Cerebellar nuclear complex (tissue), 1 donor: ENCODE measurements at places on chromosomes 4 and X.

- DNase-seq = no peak
Measured at GRCh38 chrX:2654436-2655340, 36.4 kb upstream of the CD99 start.

- DNase-seq = no peak
Measured at GRCh38 chr4:119053245-119053644, 82.4 kb upstream of the MYOZ2 start.

DNA sequence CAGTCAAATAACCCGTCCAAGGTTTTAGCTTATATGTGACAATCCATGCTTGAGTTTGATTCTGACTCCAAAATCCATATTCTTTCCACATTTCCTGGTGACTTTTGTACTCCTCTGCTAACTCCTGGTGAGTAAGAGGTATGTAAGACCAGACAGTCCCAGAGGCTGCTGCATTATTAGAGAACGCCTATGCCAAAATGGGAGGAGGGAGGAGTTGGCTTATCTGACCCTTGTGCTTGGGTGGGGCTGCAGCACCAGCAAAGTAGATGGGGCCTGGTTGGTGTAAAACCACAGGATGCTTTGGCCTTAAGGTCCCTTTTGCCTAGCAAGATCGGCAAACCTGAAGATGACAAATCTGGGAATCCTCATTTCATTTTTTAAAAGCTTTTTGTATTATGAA is 9.1 kb upstream of the RNF212 start:
- no peak for DNase-seq

DNA sequence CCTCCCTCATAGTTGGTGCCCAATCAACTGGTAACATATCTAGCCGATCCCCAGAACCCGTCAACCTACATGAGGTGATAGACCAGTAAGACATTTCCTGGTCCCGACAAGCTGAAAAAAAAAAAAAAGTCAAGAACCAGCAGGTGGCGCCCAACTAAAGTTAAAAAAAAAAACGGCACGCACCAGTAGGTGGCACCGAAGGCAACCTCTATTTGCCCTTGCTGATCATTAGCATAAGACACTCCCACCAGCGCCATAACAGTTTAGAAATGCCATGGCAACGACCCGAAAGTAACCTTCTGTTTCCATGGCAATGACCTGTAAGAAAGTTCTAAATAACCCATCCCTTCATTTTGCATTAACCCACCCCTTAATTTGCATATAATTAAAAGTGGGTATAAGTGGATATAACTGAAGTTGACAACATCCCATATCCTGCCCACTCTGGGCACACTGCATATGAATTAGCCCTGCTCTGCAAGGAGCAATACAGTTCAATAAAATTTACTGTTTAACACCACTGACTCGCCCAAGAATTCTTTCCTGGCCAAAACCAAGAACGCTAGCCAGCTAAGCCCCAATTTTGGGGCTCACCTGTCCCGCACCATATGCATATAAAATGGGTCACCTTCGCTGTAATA is 83.9 kb upstream of the SPANXB1 start:
- no peak for DNase-seq

DNA sequence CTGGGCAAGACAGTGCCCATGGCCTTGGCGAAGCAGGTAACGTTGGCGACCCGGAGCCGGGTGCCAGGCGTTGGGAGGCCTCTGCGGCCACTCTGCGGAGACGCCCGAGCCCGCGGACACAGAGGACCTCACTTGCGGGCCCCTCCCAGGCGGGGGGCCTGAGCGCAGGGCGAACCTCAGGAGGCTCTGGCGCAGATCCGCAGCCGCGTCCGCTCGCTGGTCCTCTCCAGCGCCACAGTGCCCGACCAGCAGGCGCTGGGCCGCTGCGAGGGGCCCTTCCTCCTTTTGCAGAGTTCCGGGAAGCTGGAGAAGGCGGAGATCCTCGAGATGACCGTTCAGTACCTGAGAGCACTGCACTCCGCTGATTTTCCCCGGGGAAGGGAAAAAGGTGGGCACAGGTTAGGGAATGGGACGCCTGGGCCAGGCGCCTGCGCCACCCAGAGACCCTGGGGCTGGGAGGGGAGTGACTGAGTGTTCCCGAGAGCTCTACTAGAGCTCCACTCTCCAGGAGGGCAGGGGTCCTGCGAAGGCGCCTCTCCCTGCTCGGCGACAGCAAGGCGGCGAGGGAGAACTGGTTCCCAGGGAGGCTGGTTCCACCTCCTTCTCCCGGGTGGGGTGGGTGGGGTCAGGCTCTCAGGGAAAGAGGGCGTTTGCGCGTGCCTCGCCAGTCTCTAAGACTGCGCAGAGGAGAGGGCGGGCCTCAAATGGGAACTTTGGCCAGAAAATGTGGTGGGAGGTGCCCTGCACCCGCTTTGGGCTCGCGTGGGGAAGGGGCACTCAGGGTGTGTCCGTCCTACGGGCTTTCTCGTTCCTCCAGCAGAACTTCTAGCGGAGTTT is 1.4 kb downstream of the HELT start:
- no peak for DNase-seq

GRCh38 chrX:98294310-98294709 is 1410.6 kb downstream of the RPA4 start:
- no peak for DNase-seq

DNA sequence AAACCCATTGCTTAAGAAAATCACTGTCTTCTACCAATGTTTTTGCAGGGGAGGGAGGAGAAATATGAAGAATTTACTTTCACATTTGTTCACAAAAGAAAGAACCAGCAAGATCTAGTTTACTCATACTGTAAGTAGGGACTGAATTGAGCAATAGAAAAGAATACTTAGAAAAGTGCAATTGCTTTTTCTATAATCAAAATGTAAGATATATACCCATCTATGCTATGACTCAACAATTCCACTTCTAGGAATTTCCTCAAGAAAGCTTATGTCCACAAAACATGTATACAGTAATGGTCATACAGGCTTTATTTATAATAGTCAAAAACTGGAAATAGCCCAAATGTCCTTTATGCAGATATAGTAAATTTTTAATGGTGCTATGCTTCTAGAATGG is 196.4 kb downstream of the LRBA start:
- no peak for DNase-seq

GRCh38 chrX:107626481-107626880 is 1.8 kb upstream of the PRPS1 start:
- no peak for DNase-seq

- no peak for DNase-seq
Measured at GRCh38 chr4:174349156-174349555, 65.4 kb downstream of the CEP44 start.

DNA sequence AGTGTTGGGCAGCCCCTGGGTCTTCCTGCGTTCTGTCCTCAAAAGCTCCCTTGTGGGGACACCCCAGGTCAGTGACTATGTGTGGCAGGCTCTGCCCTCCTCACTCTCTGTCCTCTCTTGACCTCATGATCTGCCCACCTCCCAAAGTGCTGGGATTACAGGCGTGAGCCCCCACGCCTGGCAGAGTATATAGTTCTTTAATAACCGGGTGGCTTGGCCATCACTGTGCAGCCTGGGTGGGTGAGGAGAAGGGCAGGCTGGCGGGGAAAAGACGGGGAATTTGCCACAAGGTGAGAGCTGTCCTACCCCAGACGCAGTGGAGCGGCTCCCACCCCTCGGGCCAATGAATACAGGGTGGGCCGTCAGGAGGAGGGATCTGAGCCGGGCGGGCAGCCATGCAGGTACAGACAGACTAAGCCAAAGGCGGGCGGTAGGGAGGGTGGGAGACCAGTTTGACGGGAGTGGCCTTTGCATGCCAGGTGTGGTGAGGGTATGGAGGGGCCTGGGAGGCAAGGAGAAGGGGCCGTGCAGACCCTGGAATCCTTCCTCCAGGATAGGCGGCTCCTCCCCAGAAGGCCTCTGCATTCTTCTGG is 2.5 kb downstream of the SH3BP2 start:
- no peak for DNase-seq
